ENCODE measurements at places on chromosomes 2 and 18.

DNA sequence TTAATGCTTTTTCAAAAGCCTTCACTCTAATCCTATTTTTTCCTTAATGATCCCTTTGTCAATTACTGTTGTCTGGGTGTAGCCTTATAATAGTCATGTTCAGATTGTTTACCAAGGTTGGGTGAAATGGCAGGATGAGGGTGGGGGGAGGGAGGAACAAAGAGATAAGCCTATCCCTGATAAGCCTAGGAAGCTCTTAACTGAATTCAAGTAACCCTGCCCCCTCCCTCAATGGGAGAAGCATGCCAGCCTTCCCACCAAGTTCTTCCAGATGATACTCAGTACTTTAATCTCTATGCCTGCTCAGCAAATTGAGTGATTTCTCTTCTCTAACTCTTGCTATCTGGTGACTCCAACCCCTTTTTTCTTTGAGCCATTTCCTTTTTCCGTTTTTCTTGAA is 180.3 kb upstream of the ETAA1 start:
- no peak for DNase-seq

DNA sequence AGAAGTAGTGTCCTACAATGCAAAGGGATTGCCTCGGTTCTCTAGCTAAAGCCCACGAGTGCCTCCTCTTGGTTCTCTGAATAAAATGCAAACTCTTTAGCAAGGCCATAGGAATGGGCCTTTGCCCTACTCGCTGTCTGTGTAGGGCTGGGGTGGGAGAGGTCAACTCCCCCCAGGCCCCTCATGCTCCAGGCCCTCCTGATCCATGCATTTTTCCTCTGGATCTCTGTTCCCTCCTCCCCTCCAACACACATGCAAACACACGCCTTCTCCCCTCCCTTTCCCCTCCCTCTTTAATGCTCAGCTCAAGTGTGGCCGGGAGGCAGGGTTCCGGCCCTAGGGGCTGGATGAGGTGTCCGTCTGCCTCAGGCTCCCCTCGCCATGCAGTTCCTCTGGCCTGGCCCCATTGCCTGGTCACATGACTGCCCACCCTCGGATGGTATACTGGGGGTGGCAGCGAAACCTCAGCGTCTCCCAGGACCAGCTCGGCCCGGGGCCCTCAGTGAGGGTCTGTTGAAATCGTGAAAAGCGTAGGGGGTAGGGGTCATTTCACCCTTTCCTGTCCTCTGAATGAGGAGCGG is 14.9 kb upstream of the KLF11 start:
- no peak for DNase-seq

DNA sequence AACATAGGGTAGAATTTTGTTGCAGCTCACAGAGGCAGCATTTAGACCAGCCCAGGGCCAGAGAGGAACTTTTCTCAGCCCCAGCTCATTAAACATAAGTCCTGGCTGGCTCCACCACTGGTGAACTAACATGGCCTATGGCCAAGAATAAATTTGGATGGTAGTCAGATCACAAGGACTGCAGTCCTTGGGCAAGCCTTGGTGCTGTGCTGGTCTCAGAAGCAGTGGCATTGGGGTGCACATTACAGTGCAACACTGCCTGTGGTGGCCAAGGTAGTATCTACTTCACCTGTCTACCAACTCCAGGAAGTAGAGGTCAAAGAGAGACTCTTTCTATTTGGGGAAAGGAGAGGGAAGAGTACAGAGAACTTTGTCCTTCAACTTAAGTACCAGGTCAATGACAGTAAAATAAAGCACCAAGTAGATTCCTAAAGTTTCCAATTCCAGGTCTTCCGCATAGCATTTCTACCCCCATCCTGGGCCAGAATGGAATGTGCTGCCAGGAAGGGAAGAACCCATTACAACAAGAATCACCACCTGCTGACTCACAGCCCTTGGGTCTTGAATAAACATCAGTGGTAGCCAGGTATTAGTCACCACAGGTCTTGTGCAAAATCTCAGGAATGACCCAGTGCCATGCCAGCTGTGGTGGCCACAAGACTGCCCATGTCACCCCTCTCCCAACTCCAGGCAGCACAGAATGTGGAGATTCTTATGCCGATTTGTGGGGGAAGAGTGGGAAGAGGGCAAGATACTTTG is 155.4 kb upstream of the FSIP2 start:
- no peak for DNase-seq

GRCh38 chr2:196511258-196512168 is 128.0 kb upstream of the CCDC150 start:
- DNase-seq, result no peak

DNA sequence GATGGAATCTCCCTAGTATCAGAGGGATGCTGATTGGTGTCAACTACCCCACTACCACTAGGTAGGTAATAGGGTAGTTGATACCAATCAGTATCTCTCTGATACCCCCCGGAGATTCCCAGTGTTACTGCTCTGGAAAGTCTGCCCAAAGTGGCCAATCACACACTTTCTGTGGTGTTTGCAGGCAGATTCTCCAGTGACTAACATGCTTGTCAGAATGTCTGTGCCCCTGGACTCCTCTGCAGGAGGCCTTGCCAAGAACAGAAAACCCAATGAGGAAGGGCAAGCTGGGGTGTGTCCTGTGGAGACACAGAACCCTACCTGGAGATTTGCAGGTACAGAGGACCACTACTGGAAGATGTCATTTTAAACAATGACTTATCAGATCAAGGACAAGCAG is 135.1 kb downstream of the RIT2 start:
- no peak for DNase-seq

DNA sequence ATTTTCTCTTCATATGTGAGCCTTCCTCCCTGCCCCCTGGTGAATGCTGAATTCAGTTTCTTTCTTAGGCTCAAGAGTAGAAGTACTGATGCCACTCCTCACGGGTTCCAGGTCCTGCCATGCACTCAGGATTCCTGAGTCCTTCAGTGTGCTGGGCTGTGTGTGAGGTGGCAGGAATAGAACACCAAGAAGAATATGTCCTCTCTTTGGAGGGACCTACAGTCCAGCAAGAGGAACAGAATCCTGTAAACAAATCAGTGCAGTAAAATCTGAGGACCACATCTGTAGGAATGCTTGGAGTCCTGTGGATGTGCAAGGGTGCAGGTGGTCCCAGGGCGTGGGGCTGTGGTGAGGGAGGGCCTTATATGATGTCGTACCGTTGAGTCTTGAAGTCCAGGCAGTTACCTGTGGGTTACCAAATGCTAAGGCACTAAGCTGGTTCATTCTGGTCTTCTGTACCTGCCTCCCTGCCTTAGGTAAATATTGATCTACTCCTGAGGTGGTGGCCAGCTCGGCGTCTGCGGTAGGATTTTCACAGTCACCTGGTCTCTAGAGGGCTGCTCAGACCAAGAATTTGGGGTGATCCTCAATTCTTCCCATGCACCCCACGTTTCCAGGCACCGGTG is 5.5 kb downstream of the ASAP2 start:
- DNase-seq, result no peak

DNA sequence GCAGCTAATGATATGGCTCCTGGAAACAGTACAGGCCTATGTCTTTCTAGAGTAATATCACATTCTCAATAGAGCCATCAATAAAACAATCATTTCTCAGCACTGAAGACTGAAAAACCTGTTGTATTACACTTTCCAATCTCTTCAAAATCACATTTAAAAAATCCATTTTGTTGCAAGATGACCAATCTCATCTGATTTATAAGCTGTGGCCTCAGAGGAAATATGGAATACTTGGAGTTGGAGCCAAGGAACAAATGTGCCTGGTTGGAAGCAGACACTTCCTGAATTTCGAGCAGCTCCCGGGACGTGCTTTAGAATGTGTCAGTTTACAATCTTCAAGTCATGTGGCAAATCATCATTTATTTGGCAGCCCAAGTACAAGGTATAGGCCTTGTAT is 114.5 kb downstream of the ADCYAP1 start:
- no peak for DNase-seq

Data from activated naive CD4-positive, alpha-beta T cell (primary cell).